ENCODE measurements at places on chromosomes 2 and 18. TPM values are rescaled to one million over a fixed set of nuclear protein-coding genes. Genes with fewer than 3 reads are reported as not detected.

LINC00305 gene
- polyA plus RNA-seq: not detected

DNA sequence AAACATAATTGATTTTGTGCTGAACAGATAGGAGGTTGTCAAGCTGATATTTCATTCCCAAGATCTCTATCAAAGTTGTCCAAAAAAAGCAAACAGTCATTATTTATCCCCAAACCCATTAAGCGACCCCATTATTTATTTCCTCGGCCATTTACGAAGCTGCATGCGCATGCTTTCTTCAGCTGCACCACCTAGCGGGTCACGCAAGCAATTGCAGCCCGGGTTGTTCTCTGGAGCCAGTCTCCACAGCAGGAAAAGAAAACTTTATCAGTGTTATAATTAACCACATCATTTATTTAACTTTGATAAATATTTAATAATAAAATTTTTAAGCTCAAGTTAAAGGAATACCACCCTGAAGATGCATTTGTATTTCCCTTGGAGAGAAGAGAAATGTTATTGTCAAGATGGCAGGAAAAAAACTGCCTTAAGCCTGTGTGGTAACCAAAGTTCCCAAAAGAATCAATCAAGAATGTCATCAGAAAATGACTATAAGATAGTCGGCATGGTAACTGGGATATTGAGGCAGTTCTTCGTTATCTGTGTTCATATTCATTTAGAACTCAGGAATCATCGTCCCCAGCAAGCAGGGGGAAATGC, 304.7 kb downstream of the FBXO15 start:
- peak; percentile 35 for DNase-seq
- H3K27ac ChIP-seq: no peak overlapping the region
- no peaks in the 10 kb centered on the region for H3K27me3 ChIP-seq
- no peaks in the 10 kb centered on the region for H3K4me1 ChIP-seq
- H3K36me3 ChIP-seq: no peaks in the 10 kb centered on the region

DNA sequence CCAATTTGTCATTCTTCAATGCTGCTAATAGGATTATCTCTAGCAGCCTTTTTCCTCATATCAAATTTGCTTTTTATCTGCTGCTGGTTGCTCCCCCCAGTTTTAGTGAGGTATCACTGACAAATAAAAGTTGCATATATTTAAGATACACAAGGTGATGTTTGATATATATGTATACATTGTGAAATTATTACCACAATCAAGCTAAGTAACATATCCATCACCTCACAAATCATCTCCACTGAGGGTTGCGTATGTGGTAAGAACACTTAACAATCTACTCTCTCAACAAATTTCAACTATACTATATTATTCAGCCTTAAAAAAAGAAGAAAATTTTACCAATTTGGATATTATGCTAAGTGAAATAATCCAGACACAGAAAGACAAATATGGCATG, 30.5 kb upstream of the UBE2E3 start:
- H3K27me3 ChIP-seq: no peaks in the 10 kb centered on the region
- H3K27ac ChIP-seq: no peak overlapping the region
- H3K4me3 ChIP-seq: no peak overlapping the region
- DNase-seq: no peak
- H3K36me3 ChIP-seq: no peaks in the 10 kb centered on the region

DNA sequence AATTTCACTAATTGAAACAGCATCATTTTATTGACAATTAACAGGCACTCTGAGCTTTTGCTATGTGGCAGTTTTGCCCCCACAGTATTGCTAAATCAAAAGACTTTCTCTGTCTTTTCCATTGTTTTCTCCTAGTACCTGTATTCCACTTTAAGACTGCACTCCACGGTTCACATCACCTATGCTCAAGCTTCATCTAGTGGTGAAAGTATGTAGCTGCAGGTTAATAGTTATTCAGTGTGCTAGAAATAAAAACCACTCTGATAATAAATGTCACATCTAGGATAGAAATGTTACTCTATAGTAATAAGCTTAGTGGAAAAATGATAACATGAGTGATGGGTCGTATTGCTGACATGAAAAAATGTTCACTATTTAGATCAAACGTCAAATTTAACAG, 24.6 kb downstream of the ARL6IP6 start:
- H3K27ac ChIP-seq: no peak overlapping the region
- H3K4me1 ChIP-seq: peaks cover 2% of the 10 kb centered on the region
- H3K36me3 ChIP-seq: peaks cover 23% of the 10 kb centered on the region
- no peak for DNase-seq
- H3K4me3 ChIP-seq: no peak overlapping the region

DNA sequence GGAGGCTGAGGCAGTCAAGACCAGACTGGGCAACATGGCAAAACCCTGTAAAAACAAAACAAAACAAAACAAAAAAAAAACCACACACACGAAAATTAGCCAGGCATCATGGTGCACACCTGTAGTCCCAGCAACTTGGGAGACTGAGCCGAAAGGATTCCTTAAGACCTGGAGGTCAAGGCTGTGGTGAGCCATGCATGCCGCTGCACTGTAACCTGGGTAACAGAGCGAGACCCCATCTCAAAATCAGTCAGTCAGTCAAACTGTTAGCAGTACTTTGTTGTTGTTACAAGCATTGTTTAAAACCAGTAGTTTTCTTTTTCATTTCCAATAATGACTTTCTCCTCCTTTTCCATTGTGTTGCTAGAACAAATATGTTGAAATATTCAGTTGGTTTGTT, 21.7 kb downstream of the EPB41L5 start:
- H3K27me3 ChIP-seq: no peaks in the 10 kb centered on the region
- no peak overlapping the region for H3K4me3 ChIP-seq
- no peaks in the 10 kb centered on the region for H3K4me1 ChIP-seq
- H3K27ac ChIP-seq: no peak overlapping the region

- no peaks in the 10 kb centered on the region for H3K27me3 ChIP-seq
- no peak for DNase-seq
- H3K36me3 ChIP-seq: no peaks in the 10 kb centered on the region
- no peak overlapping the region for H3K27ac ChIP-seq
- H3K4me3 ChIP-seq: no peak overlapping the region
Observed at GRCh38 chr2:57510704-57511103, 535.9 kb upstream of the VRK2 start.

DYNAP gene
- polyA plus RNA-seq: not detected

DNA sequence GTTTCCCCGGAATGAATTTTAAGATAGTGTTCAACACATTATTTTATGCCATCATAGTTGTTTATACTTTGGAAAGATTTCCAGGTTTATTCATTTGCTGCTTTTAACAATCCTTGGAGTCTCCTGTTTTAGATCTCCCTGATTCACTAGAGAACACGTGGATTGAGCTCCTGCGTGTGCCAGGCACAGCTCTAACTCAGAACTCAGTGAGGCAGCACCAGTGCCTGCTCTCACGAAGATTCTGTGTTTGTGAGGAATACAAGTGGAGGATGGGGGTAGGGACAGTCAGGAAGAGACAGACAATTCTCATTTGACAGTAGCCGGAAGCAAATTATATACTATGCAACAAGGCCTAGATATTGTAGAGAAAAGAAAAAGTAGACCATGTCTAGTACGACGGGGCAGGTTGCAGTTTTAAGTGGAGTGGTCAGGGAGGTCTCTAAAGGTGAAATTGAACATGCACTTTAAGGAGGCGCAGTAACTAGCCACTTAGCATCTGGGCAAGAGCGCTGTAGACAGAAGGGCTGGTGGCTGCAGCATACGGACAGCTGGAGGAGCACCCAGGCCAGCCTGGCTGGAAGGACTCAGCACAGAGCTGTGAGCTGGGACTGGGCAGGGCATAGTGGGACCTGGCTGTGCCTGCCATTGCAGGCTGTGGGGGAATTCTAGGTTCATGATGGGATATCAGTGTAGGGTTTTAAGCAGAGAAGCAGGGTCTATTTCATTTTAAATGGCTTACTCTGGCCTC, 24.3 kb downstream of the RNF144A start:
- no peak for DNase-seq
- H3K27ac ChIP-seq: no peak overlapping the region
- no peak overlapping the region for H3K4me3 ChIP-seq
- no peaks in the 10 kb centered on the region for H3K36me3 ChIP-seq
- no peaks in the 10 kb centered on the region for H3K27me3 ChIP-seq

DNA sequence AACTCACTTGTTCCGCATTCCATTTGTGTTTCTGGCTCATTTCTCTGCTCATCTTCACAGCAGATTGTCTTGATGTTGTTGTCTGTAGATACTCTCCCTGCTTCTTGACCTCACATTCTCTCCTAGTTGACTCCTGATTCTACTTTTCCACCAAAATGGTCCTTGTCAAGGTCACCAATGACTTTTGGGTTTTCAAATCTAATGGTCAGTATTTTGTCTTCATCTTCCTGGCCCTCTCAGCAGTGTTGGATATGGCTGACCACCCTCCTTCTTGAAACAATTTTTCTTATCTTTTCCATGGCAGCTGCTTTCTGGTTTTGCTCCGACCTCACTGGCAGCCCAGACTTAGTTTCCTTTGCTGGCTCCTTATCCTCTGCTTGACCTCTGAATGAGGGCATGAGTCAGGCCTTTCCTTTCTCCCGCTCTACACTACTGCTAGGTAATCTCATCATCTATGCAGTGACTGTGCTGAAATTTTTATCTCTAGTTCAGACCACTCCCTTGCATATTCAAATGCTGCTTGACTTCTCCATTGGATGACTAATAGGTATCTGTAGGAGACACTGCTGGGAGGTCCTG, 386.6 kb upstream of the SPRED2 start:
- DNase-seq: no peak
- H3K36me3 ChIP-seq: no peaks in the 10 kb centered on the region
- no peak overlapping the region for H3K27ac ChIP-seq
- no peaks in the 10 kb centered on the region for H3K4me1 ChIP-seq

- no peaks in the 10 kb centered on the region for H3K27me3 ChIP-seq
- H3K36me3 ChIP-seq: peaks cover 9% of the 10 kb centered on the region
- H3K4me3 ChIP-seq: no peak overlapping the region
- DNase-seq: no peak
- H3K4me1 ChIP-seq: no peaks in the 10 kb centered on the region
Observed at GRCh38 chr2:11187083-11187619, 31.9 kb downstream of the SLC66A3 start.

GRCh38 chr2:149387411-149387810, 57.0 kb downstream of the LYPD6 start:
- DNase-seq: no peak
- no peak overlapping the region for H3K27ac ChIP-seq
- H3K4me3 ChIP-seq: no peak overlapping the region
- H3K4me1 ChIP-seq: no peaks in the 10 kb centered on the region

CD8A gene
- polyA plus RNA-seq: 1.8 TPM

DNA sequence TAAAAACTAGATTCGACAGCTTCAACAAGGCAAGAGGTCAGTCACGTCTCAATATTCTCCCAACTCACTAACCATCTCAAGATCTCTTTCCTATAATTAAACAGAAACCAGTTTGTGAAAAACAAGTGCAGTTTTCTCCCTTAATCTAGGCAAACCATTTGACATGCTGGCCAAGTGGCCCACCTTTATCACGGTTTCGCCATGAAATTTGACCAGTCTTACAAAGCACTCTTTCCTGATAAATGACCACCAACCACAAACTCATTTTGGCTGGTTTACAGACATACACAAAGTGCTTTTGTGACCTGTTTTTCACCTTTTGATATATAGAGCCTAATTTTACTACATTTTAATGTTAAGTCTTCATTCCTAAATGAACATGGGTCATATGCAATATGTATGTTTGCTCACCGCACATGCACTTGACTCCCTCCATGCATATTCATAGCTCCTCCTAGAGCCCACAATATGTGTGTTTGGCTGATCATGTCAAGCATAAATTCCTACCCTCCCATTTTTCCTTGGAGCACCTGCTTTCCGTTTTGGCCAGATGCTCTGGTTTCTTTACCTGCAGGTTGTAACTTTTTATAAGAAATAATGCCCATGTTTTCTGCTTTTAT, 385.1 kb downstream of the RAD51AP2 start:
- H3K4me3 ChIP-seq: no peak overlapping the region
- H3K36me3 ChIP-seq: no peaks in the 10 kb centered on the region

LYPD1 gene
- not detected for polyA plus RNA-seq

ANKRD23 gene
- polyA plus RNA-seq: 4.0 TPM

All from small intestine (tissue), 16 donors.